Hypothalamus (tissue), 51 donors: ENCODE measurements at places on chromosomes 13 and 19.

DNA sequence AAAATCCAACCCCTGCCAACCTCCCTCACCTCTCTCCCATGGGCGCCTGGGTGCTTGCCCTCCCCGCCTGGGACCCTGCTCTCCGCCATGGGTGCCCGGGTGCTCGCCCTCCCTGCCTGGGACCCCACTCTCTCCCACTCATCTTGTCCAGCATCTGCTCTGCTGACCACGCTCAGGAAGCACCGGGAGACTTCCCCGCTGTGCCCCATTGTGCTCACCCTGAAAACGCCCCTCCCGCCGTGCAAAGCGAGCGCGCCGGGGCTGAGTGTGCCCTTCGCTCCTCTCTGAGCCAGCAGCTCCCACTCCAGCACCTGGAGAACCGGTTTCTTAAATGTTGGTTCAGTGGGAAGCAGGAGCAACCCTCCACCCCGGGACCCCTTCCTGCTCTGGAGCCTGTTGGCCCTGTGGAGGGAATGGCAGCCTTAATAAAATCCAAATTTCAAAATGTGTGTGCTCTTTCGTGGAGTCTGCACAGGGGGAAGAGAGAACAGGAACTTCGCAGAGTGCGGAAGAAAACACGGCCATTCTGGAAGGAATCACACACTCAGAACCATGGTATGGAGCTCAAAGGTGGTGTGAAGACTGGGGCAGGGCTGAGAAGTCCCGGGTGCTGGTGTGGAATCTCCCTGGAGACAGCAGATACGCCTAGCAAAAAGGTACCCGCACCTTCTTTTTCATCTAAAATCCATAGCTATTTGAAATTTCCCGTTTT is 23.1 kb upstream of the CDC16 start:
- DNase-seq, result no peak

- no peak for DNase-seq
Measured at GRCh38 chr13:114071410-114071809, 61.0 kb downstream of the RASA3 start.

DNA sequence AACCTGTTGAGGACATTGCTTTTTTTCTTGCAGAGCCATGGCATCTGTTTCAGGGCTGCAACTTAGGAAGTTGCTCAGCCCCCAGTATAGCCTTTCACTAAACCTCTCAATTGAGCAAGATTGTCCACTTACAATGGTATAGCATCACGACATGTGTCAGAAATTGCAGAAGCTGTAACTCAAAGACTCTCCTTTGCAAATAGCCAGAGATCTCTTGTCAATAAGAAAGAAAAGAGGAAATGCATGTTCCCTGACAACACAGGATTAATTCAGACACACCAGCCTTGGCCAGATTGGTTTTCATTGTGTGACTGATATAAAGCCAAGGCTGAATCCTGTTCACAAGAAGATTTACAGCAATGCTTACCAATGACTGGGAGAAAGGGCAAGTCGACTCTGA is 38.7 kb upstream of the CYSLTR2 start:
- DNase-seq, result no peak

GRCh38 chr19:18397242-18398202 is at the start of gene LRRC25:
Gene LRRC25, minus strand, starts transcription at chr19:18397622. Its CDS starts 659 bp downstream, at chr19:18396963.
- DNase-seq, result no peak

GRCh38 chr13:60479273-60479672 is 82.3 kb downstream of the TDRD3 start:
- no peak for DNase-seq

DNA sequence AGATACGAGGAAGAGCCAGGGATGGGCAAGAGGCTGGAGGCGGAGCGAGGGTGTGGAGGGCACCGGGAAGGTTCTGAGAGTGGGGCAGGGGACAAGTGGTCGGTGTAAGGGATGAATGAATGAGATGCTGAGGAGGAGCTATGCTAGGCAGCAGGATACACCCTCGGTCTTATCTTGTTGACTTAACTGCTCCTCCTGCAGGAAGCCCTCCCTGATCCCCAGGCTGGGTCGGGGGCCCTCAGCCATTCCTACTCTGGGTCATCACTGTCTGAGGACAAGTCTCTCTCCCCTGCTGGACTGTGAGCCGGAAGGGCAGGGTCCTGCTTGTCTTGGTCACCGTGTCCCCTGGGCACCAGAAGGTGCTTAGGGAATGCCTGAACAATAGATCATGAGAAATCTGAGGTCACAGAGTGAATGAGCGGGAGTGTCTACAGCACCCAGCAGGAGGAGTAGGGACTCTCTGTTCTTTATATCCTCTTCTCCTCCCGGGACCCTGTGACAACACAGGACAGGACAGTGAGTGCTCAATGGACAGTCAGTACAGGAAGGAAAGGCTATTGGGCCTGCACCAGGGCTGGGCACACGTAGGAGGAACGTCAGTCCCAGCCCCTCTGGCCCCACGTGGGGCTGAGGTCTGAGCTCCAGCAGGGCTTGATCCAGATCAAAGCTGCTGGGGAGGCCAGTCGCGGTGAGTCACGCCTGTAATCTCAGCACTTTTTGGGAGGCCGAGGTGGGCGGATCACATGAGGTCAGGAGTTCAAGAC is 6.5 kb downstream of the NKPD1 start:
- no peak for DNase-seq

DNA sequence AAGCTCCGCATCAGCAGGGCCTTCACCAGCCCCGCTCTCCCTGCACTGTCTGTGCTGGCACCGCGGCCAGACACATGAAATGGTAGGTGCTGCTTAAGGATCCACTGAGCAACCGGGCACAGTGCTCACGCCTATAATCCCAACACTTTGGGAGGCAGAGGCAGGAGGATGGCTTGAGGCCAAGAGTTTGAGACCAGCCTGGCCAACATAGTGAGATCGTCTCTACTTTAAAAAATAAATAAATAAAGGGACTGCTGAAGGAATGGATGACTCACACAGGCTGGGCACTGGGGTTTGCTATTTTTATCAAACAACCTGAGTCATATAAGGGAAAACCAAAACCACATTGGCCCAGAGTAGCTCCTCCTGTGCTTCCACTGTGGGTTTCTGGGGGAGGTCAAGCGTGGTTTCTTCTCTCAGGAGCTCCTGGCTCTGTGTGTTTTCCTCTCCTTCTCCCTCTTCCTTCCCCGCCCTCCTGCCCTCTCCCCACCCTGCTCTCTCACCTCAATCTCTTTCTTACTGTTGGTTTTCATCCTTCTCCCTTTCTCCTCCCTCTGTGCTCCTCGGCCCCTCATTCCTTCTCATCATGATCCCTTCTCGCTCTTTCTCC is 21.3 kb downstream of the VRK3 start:
- no peak for DNase-seq

GRCh38 chr13:107251341-107251740 is 683.4 kb upstream of the ARGLU1 start:
- no peak for DNase-seq

DNA sequence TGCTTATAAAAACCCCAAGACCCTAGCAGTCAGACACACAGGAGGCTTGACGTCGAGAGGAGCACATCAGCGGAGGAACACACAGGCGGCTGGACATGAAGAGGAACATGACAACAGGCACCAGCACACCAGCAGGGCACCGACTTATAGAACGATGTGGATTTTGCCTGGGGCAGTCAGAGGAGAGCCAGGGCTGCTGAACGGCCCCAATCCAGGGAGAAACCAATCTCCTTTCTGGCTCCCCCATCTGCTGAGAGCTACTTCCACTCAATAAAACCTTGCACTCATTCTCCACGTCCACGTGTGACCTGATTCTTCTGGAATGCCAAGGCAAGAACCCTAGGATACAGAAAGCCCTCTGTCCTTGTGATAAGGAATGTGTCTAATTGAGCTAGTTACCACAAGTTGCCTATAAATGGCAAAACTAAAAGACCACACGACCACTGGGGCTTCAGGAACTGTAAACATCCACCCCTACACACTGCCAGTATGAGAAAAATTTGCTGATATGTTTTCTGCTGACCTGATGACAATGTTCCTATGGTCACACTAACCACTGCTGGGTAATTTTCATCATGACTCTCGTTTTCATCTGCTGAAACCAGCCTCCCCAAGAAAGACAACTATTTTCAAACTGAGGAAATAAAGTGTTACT is 35.8 kb upstream of the CEACAM21 start:
- no peak for DNase-seq
